ENCODE measurements at places on chromosomes 6 and 20.
A peak's percentile ranks its signal among the peaks of the same experiment; 100 is the strongest.

DNA sequence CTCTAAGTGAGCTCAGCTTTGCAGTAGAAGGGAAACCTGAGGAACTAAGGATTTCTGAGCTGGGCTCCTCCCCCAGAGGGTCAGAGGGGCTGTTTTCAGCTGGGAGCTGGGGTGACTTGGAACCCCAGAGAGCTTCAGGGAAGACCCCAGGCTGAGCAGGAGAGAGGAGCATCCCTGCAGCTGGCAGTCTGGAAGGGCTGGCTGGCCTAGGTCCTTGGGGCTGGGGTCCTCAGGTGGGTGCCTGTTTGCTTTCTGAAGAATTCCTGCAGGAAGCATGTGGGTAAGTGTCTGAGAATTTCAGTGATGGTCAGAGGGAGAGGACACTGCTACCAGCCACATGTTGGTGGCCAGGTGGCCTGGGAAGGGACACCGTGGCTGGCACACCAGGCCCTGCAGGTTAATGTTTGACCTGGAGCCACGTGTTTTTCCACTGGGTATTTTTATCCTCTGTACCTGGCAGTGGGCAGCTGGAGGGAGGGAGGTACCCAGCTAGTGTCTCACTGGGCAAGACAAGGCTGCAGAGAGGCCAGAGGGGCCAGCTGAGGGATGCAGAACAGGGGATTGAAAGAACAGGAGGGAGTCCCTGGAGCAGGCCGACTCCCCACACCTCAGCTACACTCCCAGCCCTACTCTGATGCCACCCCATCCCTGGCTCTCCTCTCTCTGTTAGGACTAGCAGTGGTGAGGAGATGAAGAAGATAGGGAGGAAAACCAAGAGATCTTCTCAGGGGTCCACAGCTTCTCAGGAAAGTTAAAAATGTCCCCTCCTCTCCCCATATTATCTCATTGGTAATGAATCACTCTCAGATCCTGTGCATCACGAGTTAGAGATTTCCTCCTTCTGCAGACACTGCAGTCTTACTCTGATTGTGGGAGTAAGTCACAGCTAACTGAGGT, 143.6 kb downstream of the VEGFA start:
- DNase-seq: no peak

DNA sequence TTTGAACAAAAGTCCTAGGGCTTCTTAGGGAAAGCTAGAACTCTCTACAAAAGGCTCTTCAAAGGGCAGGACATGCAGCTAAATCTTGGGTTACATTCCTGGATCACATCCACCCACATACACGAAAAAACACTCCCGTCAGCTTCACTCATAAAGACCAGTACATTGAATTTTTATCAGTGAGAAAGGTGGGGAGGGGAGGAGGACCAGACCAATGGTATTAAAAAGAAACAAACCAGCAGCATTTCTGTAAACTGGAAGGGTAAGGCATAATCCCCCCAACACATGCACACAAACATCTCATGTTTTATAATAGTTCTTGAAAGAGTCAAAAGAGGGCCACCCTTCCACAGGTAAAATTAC, 31.6 kb downstream of the MYLK4 start:
- no peak for DNase-seq

DNA sequence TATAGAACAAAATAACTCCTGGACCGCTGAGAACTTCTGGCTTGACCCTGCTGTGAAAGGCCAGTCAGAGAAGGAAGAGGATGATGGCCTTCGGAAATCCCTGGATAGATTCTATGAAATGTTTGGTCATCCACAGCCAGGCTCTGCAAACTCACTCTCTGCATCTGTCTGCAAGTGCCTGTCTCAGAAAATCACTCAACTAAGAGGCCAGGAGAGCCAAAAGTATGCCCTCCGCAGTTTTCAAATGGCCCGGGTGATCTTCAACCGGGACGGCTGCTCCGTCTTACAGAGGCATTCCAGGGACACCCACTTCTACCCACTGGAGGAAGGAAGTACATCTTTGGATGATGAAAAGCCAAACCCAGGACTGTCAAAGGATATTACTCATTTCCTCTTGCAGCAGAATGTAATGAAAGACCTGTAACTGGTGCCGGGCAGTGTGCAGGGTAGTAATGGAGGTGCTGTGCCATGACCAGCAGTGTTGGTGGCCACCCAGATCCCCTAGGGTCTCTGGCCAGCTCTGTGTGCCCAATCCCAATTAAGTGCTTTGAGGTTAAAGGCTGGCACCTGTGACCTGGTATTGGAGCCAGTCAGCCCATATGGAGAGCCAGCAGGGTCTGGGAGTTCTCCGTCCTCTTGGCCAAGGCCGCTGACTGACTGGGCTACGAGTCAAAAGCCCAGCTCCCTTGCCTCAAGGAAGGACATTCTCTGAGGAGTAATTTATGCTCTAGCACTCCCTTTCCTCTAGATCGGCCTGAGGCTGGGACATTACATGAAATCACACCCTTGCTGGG, 87.1 kb downstream of the TRMT6 start:
- no peak for DNase-seq

DNA sequence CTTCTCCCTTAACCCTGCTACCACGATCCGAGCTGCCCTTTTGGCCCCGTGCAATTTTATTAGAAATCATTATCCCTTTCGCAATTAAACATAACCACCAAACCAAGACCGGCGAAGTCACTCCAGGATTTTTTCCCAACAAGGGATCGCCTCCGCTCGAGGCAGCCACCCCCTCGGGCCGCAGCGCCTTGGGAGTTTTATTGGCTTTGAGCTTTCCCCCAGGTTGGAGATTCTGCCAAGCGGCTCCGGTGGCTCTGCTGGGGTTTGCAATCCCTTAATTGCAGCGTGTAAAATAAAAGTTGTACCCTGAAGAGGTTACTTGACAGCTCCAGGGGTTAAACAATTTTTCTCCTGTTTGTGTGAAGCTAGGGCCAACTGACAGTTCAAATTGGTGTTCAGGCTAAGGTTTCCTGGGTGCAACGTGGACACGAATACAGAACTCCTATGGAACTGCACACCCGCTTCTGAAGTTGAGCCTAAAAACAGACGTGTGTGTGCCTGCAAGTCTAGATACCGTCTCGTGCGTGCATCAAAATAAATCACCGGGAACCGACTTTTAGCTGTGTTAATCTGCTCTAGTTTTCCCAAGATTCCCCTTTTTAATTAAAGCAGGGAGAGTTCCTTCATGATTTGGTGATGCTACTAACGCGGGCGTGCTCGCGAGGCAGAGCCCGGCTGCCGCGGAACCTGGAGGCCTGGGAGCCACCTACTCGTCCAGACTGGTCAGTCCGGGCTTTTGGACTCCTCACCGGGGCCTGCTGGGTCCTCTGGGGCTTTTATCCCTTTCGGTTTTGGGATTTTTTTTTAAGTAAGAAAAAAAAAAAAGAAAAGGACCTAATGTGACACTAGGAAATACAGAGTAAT, 975 bp upstream of the TFAP2A start:
- DNase-seq: no peak

GRCh38 chr20:22567944-22568871, 16.2 kb downstream of the FOXA2 start:
- DNase-seq: no peak

DNA sequence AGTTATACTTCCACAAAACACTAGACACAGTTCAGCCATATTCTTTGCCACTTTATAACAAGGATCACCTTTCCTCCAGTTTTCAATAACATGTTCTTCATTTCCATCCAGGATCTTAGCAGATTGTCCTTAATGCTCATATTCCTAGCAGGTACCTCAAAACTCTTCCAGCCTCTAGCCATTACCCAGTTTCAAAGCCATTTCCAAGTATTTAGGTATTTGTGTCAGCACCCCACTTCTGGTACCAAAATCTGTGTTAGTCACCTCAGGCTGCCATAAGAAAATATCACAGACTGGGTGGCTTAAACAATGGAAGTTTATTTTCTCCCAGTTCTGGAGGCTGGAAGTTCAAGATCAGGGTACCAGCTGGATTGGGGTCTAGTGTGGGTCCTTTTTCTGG, 23.2 kb upstream of the SLC22A23 start:
- DNase-seq: no peak

DNA sequence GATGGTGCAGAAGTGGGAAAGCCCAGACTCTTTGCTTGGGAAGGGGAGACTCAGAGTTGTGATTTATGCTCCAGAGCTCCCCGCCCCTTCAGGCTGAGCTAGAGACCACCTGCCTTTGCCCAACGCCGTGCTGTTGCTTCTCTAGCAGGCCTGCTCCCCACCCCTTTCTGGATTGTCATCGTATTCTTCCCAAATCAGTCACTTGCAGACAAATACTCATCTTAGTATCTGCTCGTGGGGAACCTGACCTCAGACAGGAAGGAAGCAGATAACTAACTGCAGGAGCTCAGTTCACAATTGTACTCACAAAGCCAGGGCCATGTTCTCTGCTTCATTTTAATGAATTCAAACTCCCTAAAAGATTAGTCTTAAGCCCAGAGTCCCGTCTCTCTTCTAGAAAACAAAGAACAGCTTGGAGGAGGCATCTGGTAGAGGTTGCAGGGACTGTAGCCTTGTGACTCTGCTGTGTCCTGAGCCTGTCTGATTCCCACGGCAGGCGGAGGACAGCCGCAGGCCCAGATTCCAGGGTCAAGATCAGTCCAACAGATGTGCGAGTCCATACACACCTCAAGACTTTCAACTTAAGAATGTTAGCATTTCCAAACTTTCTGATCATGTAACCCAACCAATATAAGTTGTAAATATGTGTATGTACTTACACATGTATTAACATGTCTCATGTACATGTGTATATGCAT, 57.2 kb upstream of the GGTLC1 start:
- no peak for DNase-seq

- DNase-seq: no peak
These were observed 1.4 kb upstream of the POU3F2 start for GRCh38 chr6:98833057-98833306.

- peak; percentile 36 for DNase-seq
These were observed 42.6 kb downstream of the UQCC2 start for GRCh38 chr6:33668914-33669313.

- DNase-seq: no peak
These were observed 89.1 kb downstream of the PHF3 start for GRCh38 chr6:63724721-63725120.

GRCh38 chr6:164291224-164291623, 876.7 kb downstream of the QKI start:
- no peak for DNase-seq

DNA sequence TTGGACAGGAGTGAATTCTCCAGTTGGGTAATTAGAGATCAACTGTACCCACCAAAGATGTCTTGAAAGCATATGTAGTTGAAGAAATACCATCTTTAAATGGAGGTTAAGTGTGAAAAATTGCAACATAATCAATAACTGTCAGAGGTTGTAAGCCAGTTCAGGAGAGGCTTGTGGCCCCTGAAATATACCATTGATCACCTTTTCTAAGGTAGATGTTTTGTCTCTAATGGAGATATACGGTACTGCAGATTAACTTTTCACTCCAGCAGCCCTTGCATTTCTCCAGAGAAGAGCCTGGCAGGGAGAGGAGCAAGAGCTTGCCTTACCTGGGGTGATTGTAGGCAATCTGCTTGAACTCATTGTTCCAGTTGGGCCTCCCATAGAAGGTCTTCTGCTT, 48.8 kb downstream of the NOX3 start:
- no peak for DNase-seq

- no peak for DNase-seq
These were observed 1336.7 kb upstream of the CITED2 start for GRCh38 chr6:140711019-140711613.

DNA sequence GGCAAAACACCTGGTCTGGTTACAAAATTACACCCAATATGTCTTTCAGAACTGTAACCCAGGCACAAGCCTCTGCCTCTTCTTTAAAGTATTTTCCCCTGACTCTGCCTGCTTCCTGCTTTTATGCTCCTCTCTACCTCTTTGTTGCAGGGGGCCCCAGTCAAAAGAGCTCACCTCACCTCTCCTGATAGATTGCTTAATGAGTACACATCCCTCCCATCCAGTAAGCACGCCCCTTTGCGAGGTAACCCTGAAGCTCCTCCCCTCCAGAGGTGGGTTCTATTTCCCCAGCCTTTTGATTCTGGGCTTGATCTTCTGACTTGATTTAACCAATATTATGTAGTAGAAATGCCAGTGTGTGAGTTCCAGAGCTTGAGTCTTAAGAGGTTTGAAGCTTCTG, 56.6 kb upstream of the EYA2 start:
- DNase-seq: no peak

DNA sequence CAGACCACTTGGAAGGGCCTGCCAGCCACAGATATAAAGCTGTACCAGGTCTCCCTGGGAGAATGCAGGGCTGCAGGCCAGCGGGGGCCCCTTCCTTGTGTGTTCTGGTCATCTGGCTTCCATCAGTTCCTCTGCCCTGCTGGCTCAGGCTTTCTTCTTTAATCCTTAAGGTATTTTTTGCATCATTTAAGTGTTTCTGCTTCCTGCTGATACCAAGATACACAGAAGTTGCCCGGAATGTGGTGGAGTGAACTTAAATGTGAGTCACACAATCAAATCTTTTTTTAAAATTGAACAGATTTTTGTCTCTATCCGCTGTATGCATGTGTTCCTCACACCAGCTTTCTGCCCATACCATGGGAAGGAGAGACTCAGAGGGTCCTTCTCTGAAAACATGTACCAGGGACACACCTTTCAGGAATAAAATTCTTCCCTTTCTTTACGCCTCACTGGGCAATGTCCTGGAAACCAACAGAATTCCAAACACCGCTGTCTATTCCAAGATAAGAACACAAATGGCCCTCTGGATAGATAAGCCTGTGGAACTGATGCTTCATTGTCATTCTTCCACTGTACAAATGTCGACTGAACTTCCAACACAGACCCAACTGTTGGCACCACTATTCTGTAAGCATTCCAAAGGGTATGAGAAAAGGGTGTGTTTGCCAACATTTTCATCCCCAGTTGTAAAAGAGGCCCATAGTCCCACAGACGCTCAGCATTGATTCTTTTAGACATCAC, 206.2 kb upstream of the MYLIP start:
- DNase-seq: no peak

DNA sequence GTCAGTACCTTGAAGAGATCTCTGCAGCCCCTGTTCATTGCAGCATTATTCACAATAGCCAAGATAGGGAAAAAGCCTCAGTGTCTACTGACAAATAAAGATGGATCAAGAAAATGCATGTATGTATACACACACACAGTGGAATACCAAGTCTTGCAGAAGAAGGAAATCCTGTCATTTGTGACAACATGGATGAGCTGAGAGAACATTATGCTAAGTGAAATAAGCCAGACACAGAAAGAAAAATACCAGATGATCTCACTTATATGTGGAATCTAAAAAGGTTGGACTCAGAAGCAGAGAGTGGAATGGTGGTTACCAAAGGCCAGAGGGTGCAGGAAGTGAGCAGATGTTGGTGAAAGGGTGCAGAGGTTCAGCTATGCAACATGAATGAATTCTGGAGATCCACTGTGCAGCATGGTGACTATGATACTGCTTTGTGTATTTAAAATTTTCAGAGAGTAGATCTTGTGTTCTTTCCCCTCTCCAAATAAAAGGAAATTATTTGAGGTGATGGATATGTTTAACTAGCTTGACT, 11.0 kb upstream of the SLC22A1 start:
- DNase-seq: no peak

- no peak for DNase-seq
These were observed 2.7 kb downstream of the WRNIP1 start for GRCh38 chr6:2767657-2768524.

- DNase-seq: no peak
These were observed 210.3 kb upstream of the TSHZ2 start for GRCh38 chr20:52761867-52762266.

GRCh38 chr6:148249679-148250375, 92.8 kb upstream of the SASH1 start:
- no peak for DNase-seq

Measured in stimulated activated naive CD4-positive, alpha-beta T cell treated with Interleukin-2 at 50 U/mL for 16 hours (primary cell).